COLO829 (cell line): ENCODE measurements at places on chromosomes 11 and 22.
A peak's percentile ranks its signal among the peaks of the same experiment; 100 is the strongest.

DNA sequence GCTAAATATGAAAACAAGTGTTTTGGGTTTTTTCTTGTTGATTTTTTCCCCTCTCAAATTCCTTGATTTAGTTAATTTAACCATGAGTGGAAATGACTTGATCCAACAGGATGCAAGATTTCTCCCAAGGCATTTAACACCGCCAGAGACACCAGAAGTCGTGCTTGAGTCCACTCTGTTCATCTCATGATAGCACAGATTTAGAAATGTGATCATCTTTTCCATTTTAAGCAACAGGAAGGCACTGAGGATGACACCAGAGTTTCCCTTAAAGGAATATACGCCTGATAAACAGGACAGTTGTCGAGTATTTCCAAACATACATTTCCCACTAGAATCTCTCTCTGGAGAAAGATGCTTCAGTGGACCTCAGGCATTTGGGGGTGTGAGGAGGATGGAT, 318.7 kb downstream of the CADM1 start:
- DNase-seq, result no peak

DNA sequence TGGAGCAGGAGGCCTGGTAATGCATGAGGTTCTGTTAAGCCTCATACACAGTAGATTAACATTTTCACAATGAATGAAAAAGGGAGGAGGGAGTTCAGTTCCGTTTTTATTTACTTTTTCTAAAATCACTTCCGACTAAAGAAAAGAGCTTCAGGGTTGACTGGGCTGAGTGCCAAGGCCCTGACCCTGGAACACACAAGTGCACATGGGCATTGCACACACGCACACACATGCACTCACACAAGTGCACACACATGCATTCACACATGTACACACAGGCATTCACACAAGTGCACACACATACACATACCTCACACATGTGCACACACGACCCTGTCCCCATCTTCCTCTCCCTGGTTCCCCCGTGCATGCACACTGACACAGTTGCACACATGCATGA, 303.3 kb downstream of the BRD1 start:
- DNase-seq, result no peak

- DNase-seq, result no peak
Observed at GRCh38 chr22:46011627-46012181, 34.7 kb upstream of the WNT7B start.

- peak; percentile 60 for DNase-seq
Observed at GRCh38 chr11:116901211-116901610, 63.8 kb upstream of the APOA1 start.

DNA sequence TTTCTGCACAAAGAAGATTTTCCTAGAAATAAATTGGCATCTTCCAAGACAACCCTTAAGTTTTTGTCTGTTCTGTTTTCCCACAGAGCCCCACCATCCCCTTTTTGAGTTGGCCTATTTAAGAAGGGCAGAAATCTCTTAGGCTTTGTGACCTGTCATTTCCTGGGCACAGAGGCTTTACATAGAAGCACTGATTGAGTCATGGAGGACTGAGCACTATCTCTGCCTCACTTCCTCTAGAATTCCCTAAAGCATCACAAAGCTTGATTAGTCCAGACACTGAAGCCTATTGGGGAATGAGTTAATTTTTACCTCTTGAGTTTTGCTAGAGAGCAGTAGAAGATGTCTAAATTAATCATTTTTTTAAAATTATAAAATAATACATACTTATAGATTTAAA, 25.4 kb downstream of the TRIM44 start:
- DNase-seq, result peak; percentile 31

DNA sequence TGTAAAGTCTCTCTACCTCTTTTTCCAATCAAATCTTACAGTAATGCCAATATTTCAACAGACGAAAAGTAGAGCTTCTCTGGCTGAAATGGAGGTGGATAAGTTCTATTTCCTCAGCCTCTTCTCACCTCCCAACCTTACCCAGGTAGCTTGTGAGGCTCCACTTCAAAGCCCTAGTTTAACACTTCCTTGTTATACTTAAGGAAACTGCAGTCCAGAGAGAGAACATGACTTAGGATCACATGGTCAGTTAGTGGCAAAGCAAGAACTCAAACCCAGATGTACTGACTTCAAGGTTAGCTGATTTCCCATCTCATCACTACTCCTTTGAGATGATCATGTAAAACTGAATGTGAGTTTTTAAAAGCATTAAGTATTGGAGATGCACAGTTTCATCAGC, 32.5 kb downstream of the PAK1 start:
- DNase-seq, result no peak

DNA sequence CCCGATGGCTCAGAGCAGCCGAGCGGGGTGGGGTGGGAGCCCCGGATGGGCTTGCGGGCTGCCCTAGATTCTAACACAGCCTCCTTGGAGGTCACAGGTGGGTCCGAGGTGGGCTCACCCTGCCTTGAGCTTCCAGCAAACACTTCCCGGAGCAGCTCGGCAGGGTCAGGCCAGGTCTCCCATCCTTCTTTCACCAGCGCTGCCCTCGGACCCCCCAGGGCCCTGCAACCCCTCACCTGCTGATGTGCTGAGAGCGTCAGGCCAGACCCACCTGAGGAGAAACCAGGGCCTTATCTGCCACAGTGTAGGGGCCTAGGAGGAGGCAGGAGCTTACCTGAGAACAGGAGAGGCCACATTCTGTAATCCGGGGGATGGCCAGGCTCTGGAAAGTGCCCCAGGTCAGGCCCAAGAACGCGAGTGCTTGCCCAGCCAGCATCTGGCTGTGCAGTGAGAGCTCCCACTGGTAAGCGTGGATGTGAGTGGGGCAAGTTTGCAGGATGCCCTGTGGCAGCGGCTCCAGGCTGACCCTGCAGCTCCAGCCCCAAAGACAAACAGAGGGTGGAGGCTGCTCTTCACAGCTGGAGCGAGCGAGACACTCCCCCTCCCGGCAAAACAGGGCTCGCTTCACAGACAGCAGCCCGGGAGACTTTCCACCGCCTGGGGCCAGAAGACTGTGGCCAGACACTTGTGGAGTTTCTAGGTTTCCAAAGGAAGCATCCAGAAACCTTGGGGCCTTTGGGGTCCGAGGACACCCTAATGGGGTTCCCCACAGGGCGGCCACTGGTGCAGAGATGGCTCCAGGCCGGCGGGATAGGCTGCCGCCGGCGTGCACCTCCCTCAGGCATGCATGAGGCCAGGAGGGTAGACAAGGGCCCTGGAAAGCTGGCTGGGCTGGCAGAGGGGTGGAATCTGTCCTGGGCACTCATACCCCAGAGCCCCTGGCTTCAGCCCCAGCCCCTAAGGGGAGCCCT, at the start of gene IL17REL:
IL17REL (minus strand) TSS at position 555 of the 971 bp plus-strand sequence; CDS start at position 436, 119 bp downstream.
- DNase-seq, result no peak

DNA sequence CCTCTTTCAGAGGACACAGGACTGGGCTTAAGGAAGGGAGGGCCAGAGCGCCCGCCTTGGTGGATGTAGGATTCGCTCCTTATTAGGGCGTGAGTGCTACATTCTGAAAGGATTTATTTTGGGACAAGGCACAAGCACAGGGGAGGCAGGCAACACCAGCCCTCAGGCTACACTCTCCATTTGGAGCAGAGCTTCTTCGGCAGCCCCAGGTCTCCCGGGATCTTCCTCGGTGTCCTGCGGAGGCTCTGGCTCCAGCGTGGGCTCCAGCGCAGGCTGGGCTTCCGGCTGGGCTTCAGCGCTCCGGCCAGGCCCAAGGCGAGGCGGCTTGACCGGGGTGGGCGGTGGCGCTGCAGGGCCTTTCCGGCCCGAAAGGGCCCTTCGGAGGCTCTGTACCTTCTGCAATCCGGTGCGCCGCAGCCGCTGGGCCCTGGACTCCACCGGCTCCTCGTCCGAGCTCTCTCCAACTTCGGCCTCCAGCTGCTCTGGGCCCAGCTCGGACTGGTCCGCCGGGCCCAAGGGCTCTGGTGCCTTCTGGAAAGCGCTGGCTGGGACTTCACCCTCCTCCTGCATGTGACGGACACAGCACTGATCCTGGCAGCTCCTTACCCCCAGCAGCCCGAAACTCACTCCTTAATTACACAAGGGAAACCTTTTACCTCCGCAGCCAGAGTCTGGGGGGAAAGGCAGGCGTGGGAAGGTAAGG, 1.1 kb downstream of the CAVIN3 start:
- peak; percentile 28 for DNase-seq
